Cardiac fibroblast (primary cell): ENCODE measurements at places on chromosomes 4 and X.
A peak's percentile ranks its signal among the peaks of the same experiment; 100 is the strongest.

GRCh38 chr4:59644765-59645164, 1555.4 kb upstream of the ADGRL3 start:
- no peak for DNase-seq

DNA sequence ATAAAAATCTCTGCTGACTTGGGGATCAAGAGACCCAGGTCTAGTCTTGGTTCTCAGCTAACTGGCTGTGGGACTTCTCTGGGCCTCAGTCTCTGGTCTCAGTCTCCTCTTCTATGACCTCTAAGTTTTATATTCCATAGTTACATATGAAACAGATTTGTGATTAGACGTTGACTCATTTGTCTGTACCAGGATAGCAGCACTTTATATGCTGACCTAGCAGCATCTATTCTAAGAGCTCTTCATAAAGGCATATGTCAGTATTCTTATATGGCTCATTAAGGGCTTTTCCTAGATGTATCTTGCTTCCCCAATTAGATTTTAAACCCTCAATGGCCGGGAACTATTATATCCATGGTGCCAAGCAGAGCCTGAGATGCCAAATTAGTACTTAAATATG, 12.7 kb downstream of the GRPR start:
- DNase-seq, result no peak

- DNase-seq, result no peak
These were observed 33.9 kb downstream of the PRSS12 start for GRCh38 chr4:118318931-118319330.

DNA sequence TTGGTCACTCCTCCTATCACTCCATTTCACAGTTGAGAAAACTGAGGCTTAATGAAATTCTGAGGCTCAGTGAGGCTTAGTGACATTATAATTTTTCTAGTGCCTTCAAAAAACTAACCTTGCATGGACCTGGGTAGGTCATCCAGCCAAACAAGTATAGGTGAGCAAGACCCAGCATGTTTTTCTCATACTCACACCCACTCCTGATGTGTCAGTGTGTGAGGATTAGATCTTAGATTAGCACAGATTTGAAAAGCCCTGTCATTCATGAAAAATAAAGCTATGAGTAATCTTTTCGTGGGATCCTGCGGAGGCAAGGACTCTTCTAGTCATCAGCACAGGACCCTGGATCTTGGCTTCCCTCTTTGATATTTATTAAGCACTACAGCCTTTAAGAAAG, 146.7 kb downstream of the CHIC2 start:
- peak; percentile 16 for DNase-seq
